ENCODE measurements at places on chromosomes 4 and X. TPM values are rescaled to one million over a fixed set of nuclear protein-coding genes. Genes with fewer than 3 reads are reported as not detected.
A peak's percentile ranks its signal among the peaks of the same experiment; 100 is the strongest.

GRCh38 chrX:97405031-97405660, 521.4 kb downstream of the RPA4 start:
- DNase-seq = no peak

- no peak for DNase-seq
Observed at GRCh38 chr4:31391976-31392375, 671.8 kb downstream of the PCDH7 start.

DNA sequence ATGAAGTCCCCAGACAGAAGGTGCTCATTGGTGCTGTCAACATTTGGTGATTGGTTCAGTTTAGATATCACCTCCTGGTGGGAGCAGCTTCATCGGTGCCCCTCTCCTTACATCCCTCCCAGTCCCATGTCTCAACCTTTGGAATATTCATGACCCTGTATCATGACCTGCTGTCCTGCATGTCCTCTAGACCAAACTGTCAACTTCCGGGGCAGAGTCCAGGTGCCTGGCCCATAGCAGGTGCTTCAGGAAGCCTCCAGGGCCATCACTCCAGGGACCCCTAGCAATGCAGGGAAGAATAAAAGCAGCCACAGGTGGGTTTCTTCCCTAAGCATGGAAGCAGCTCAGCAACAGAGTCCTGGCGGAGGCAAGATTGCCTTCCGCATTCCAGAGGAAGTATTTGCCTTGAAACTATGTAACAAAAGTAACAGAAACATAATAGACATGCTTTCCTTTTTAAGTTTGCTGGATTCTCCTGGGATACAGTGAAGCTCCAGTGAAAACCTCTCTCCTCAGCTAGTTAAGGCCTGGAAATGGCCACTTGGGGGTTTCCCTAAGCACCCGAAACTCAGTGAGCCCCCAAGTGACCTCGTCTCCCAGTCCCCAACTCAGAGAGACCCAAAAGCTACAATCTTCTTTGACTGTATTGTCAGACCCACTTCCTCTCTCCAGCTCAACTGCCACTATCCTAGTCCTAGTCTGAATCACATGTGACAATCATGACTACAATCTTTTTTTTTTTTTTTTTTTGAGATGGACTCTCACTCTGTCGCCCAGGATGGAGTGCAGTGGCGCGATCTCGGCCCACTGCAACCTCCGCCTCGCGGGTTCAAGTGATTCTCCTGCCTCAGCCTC, 1.3 kb upstream of the ATP6AP1 start:
- DNase-seq = no peak

DNA sequence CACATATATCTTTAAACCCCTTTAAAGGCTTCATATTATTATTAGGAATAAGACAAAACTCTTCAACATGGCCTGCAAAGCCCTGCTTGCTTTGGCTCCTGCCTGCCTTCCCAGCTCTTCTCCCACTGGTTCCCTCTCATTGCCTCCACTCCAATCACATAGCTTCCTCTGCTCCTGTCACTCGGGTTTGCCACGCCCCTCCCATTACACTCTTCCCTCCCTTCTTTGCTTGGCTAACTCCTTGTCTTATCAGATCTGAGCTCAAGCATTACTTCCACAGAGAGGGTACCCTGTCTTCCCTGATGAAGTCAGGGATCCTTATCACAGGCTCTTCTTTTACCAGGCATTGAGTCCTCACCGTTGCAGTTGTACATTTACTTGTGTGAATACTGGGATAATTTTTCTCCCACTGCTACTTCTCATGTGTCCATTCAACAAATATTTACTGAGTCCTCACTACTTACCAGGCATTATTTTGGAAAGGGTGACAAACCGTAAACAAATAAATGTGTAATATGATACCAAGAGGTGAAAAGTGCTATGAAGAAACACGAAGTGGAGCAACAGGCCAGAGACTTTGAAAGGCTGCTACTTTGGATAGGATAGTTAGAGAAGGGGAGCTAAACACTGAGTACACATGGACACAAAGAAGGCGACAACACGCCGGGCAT, 3.2 kb upstream of the VGLL1 start:
- DNase-seq = no peak

DNA sequence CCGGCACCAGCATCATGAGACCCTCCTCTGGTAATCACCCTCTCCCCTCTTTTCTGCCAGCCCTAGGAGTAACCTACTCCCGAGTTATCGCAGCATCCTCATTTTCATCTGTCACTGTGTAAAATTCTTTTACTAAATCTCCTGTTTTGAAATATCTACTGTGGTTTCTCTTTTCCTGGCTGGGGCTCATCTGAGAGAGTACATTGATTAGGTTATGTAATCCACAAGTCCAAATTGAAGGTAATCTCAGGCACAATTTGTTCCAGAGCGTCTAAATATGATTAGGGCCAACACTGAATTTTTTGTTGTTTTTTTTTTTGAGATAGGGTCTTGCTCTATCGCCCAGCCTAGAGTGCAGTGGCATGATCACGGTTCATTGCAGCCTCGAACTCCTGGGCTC, 142.4 kb downstream of the SMIM20 start:
- DNase-seq = no peak

DNA sequence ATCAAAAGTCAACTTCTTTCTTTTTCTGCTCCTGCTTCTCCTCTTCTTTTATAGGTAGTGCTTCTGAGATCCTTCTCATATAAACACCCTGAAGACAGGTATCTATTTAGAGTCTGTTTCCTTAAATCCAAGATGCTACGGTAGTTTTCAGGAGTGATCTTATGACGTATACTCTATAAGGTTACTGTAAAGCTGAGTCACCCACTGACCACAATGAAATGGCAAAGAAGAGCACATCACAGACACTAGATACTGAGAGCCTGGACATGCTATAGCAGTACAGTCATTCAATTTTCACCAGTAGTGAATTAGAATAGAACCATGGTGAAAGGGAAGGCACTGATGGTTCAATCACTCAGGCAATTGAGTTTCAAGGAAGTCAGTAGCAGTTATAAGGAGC, 412.5 kb downstream of the ADAM29 start:
- DNase-seq = no peak

GRCh38 chr4:188665491-188666457, 526.5 kb downstream of the TRIML1 start:
- DNase-seq = no peak

- DNase-seq = no peak
Observed at GRCh38 chr4:108129196-108129595, 39.5 kb downstream of the LEF1 start.

GRCh38 chr4:26239801-26240200, 81.0 kb upstream of the RBPJ start:
- no peak for DNase-seq

GRCh38 chr4:4871573-4872313, 12.3 kb downstream of the MSX1 start:
- DNase-seq = no peak

DNA sequence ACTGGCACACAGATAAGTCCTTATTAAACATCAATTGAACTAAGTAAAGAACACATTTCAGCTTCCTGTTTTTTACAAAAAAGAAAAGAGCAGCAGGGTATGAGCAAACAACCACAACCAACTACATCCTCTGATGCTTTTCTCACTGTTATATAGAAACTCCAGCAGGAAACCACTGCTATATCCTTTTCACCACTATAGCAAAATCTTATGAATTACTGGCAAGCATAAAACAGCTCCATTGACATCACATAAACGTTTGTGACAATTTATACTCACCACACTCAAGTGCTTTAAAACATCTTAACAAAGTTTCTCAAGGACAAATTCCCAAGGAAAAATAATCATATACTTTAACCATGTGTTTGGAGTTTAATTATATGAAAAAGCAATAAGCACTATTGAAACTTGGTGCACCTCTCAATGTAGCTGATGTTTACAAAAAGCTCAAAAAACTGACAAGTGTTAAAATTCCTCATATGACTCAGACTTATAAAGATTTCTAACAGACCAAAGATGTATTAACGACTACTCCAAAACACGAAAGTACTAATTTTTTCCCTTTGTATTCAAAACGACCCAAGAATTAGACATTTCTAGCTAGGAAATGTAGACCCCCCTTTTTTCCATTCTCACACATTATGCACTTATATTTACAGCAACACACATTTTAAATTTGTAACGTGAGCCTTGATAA, 12.9 kb downstream of the GPRIN3 start:
- DNase-seq = no peak

- no peak for DNase-seq
Observed at GRCh38 chr4:185956544-185956940, 112.4 kb upstream of the TLR3 start.

Gene PCSK1N
- total RNA-seq = 0.20 TPM

Gene MAGEE2
- not detected for total RNA-seq

Gene GLUD2
- total RNA-seq = 0.79 TPM

Gene ADAM29
- total RNA-seq = not detected

Gene SMR3B
- not detected for total RNA-seq

Gene FAM149A
- total RNA-seq = not detected

DNA sequence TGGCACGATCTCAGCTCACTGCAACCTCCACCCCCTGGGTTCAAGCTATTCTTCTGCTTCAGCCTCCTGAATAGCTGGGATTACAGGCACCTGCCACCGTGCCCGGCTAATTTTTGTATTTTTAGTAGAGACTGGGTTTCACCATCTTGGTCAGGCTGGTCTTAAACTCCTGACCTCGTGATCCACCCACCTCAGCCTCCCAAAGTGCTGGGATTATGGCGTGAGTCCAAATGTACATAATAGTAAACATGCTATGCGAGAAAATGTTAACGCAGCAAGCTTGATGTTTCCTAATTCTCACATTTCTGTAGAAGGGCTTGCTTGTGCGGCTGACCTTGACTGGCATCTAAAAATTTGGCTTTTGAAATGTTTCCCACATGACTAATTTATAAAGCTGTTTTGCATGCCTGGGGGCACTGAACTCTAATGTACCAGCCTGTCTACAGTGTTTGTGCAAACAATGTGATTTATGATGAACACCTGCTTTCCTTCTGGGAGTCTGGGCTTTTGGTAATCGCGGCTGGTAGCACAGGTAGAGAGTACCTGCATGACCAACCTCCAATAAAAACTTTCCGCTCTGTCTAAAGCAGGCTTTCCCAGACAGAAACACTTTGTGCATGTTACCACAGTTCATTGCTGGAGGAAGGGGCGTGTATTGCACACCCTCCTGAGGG, 216.8 kb downstream of the IL15 start:
- DNase-seq = no peak

- peak; percentile 34 for DNase-seq
Observed at GRCh38 chr4:141638230-141638629, 1.8 kb downstream of the IL15 start.

DNA sequence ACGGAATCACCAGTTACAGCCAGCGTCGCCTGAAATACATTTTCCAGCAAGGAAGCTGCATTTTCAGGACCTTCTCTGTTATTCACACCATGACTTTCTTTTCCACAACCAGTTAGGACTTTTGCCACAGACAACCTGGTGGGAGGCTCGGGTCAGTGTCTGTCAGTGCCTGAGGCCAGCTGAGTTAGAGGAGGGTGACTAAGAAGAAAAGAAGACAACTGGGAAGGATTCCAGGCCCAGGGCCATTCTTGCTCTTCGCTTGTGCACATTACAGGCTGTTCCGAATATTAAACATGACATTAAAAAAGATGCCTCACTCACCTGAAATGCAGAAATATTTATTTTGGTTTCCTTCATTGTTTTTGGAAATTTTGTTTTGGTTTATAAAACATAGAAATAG, 21.4 kb upstream of the CENPU start:
- DNase-seq = no peak

DNA sequence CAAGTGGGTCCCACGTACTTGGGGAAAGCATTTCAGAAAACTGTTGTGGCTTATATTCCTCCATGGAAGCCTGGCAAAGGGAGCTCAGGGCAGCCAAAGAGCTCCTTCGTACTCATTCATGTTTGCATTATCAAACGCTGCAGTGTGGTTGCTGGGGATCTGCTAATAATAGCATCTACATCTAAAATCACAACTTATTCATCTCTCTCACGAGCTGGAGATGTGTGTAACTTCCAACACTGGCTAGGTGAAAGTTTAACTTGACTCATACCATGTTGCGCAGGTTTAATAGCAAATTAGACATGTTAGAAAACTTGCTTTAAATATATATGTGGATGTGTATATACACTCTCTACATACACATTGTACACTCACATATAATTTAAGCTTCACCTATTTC, 415.1 kb downstream of the AFF2 start:
- DNase-seq = no peak

DNA sequence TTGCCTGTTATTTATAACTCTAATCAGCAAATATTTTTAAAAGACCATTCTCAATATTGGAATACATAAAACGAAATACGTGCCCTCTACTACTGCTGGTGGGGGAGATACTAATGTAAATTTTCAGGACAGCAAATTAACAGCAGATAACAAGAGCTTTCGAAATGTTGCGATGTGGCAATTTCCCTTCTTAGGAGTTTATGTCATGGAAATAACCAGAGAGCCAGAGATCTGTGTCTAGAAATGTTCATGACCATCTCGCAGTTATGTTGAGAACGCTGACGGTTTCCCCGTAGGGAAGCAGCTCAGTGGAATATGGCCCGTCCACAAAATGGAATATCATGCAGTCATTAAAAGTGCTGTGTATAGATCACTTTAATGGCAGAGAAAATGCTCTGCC, 238.4 kb upstream of the PSAPL1 start:
- DNase-seq = no peak
